Stimulated activated CD4-positive, alpha-beta T cell treated with anti-CD3 and anti-CD28 coated beads, Interleukin-1b, Interleukin-23, amount 100 ng/mL, for 24 hours (primary cell): ENCODE measurements at places on chromosomes 12 and 14.

GRCh38 chr14:68208626-68209317 lies 389.2 kb downstream of the RAD51B start:
- no peak for DNase-seq

GRCh38 chr14:50003213-50004021 lies 110.5 kb downstream of the ARF6 start:
- DNase-seq, result peak; percentile 49

DNA sequence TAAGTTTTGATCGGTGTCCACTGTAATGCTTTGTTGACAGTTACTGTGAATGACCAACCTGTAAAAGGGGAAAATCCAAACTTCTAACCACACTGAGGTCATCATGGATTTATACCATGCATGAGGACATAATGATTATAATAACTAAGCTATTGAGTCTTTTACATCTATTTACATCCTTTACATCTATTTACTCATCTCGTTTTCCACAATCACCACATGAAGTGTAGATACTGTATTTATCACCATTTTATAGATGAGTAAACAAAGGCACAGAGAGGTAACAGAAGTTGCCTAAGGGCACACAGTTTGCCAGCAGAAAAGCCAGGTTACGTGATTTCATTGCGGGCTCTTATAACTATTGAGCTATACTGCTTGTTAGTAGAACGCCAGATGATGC lies 27.9 kb upstream of the EID3 start:
- DNase-seq, result no peak

- DNase-seq, result no peak
Observed at GRCh38 chr14:68941820-68942219, 37.3 kb downstream of the ACTN1 start.

GRCh38 chr14:68391311-68392014 lies 401.4 kb downstream of the ZFP36L1 start:
- no peak for DNase-seq

DNA sequence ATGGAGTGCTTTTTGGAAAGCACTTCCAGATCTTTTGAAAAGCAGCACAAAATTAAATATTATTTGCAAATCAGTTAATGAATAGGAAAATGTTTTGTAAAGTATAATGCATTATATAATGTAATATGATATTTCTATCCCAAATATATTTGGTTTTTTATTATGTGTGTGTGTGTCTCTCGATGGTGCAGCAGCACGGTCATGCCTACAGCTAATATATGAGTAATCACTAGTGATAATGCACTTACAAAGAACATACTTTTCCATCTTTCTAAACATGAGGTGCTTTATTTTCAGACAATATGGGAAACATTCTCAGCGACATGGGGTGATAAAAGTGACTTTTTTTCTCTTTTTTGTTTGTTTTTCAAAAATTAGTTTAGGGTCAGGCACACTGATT lies 1.3 kb upstream of the EEA1 start:
- DNase-seq, result no peak

DNA sequence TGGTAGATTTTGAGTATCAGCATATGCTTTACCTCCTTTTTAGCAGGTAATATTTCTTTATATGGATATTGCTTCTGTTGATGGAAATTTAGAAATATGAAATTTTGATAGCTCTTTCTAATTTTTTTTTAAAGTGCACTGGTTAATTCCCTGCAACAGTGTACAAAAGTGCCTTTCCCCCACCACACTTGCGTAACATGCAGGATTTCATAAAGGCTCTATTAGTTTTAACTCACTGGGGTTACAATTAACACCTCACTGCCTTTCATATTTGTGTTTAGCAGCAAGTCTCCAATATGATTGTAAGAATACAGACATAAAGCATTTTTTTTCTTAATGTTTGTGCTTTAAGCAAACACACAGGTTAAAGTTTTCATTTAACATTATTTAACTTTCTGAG lies 25.6 kb downstream of the MNAT1 start:
- DNase-seq, result no peak

- no peak for DNase-seq
Observed at GRCh38 chr14:72217135-72217534, 284.9 kb downstream of the RGS6 start.

- no peak for DNase-seq
Observed at GRCh38 chr12:98612696-98613334, 19.3 kb downstream of the SLC25A3 start.

DNA sequence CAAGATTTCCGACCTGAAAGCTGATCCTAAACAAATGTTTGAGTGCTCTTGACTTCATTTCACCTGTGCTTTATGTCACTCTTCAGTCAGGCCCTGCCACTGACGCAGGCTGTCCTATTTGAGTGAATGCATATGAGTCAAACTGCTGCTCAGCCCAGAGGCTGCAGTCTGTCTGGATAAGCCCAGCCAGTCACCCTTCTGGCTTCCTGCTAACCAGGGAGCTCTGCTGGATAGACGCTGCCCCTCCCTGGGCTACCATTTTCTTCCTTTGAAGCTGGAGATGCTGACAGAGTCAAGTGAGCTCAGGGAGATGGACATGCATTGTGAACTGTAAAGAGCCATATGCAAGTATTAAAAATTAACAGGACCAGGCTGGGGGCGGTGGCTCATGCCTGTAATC lies 5.1 kb upstream of the TUNAR start:
- DNase-seq, result no peak

GRCh38 chr12:40144023-40144422 lies 38.1 kb upstream of the SLC2A13 start:
- DNase-seq, result no peak

DNA sequence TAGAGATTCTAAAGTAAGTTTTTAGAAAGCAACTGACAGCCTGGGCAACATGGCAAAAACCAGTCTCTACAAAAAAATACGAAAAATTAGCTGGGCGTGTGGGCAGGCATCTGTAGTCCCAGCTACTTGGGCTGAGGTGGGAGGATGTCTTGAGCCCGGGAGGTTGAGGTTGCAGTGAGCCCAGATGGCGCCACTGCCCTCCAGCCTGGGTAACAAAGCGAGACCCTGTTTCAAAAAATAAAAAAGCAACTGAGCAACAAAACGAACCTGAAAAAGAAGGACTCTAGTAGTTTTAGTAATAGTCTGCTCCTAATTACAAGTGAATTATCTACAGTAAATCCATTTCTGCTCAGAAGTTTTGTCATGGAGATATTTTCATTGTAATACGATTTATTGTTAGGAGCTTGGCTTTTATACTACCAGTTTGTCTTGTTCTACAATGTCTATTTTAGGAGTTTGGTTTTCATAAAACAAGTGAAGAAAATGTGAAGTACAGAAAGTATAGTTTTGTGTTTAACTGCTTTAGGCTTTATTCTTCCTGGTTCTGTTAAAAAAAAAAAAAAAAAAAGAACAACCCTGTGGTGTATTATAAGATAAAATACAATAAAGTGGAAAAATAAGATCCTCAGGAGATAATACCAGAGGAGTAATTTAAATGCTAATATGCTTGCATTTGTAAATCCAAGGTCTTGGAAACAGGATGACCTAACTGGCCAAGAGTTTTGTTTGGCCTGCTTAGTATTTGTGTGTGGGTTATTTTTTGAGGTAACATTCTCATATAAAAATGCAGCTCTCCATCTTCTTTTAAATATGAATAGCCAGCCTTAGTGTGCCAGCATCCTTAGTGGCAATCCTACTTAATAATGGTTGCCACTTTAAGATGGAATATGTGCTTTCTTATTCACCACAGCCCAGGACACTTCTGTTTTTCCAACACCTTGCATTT lies 2.8 kb downstream of the TMX1 start:
- no peak for DNase-seq

- DNase-seq, result no peak
Observed at GRCh38 chr12:45310627-45310968, 94.7 kb downstream of the ANO6 start.

DNA sequence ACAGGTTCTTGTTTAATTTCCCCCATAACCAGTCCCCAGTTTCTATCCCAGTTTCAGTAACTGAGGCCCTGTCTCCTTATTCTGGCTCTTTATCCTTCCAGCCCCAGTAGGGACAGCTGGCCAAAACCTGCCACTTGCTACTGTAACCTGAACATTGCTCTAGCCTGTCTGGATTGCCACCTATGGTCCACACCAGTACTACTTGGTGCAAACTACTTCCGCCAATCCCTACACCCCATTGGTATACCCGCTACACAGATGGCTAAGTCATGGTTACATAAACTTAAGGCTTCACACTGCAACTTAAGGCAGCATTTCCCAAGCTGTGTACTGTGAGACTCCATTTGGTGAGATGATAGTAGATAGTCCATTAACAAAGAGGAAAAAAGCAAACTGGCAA lies 20.3 kb upstream of the C12orf76 start:
- DNase-seq, result no peak

- no peak for DNase-seq
Observed at GRCh38 chr12:84455598-84455997, 457.0 kb downstream of the SLC6A15 start.

DNA sequence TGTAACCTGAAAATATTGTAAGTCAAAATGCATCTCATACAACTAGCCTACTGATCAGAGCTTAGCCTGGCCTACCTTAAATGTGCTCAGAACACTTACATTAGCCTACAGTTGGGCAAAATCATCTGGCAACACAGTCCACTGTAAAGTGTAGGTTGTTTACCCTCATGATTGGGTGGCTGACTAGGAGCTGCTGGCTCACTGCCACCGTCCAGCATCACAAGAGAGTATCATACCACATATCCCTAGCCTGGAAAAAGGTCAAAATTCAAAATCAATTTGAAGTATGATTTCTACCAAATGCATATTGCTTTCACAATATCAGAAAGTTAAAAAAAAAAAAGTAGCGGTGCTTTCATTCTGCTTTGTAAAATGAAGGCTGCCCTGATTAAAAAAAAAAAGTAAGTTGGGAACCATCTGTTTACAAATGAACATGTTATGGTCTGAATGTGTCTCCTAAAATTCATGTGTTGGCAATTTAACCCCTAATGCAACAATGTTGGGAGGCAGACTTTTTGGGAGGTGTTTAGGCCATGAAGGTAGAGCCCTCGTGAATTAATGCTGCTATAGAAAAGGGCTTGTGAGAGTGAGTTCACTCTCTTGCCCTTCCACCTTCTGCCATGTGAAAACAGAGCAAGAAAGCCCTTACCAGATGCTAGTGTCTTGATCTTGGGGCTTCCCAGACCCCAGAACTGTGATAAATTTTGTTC lies 211.8 kb downstream of the PPM1H start:
- no peak for DNase-seq

DNA sequence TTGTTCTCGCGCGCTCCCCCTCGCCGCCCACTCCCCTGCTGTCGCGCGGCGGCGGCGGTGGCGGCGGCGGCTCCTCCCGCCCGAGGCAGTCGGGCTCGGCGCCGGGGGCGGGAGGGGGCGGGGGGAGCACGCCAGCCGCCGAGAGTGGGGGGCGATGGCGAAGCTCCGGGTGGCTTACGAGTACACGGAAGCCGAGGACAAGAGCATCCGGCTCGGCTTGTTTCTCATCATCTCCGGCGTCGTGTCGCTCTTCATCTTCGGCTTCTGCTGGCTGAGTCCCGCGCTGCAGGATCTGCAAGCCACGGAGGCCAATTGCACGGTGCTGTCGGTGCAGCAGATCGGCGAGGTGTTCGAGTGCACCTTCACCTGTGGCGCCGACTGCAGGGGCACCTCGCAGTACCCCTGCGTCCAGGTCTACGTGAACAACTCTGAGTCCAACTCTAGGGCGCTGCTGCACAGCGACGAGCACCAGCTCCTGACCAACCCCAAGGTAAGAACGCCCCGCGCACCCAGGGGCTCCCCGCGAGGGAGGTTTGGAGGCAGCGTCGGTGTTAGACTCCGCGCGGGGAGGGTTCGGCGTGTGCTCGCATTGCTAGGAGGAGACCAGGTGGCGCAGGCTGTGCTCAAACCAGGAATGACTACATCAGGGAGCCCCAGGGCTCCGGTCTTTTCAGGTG lies 629 bp downstream of the KCNMB4 start:
- peak; percentile 23 for DNase-seq

- no peak for DNase-seq
Observed at GRCh38 chr14:89332031-89332430, 85.0 kb downstream of the FOXN3 start.

GRCh38 chr14:65345266-65345665 lies 67.3 kb upstream of the FUT8 start:
- DNase-seq, result no peak

DNA sequence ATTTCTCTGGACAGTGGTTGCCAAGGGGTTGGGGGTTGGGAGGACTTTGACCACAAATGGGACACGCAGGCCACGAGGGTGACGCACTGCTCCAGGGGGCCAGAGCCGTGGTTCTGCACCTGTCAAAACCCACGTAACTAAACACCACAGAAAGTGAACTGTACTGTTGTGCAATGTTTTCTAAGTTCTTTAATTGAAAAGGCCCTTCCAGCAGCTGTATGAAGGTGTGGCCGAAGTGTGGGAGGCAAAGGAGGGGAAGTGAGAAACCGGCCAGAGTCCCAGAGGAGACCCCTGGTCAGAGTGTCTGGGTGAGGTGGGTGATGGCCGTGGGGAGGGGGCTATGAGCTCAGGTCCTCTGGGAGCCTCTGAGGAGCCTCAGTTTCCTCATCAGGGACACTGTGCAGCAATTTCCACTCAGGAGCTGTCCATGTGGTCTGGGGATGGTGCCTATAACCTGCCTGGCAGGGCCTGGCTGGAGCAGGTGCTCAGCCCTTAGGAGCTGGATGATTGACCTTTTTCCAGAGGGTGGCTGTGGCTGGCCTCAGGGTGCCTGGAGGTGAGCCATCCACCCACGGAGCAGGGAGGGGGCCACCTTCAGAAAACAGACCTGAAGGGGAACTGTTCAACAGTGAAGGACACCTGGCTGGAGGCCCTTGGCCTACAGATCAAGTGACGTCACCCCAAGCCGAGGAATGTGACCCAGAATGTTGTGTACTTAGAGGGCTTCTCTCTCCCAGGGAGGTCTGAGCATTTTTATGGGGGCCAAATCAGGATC lies 9.8 kb upstream of the BDKRB2 start:
- DNase-seq, result no peak

DNA sequence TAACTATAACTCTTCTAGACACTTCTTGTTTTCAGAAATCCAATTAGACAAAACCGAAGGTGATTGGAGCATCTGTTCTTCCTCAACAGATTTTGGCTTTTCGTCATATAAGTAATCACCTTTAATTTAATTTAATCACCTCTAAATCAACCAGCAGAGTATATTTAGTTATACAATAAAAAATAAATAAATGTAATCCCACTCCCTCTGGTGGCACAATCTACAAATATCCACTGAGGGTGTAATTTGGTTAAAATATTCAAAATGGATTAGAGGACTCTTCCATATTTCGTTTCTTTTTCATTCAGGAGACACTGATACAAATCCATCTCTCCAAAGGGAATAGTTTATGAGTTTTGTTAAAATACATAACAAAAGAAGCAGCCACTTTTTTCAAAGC lies 18.3 kb upstream of the SLC35F4 start:
- DNase-seq, result no peak

DNA sequence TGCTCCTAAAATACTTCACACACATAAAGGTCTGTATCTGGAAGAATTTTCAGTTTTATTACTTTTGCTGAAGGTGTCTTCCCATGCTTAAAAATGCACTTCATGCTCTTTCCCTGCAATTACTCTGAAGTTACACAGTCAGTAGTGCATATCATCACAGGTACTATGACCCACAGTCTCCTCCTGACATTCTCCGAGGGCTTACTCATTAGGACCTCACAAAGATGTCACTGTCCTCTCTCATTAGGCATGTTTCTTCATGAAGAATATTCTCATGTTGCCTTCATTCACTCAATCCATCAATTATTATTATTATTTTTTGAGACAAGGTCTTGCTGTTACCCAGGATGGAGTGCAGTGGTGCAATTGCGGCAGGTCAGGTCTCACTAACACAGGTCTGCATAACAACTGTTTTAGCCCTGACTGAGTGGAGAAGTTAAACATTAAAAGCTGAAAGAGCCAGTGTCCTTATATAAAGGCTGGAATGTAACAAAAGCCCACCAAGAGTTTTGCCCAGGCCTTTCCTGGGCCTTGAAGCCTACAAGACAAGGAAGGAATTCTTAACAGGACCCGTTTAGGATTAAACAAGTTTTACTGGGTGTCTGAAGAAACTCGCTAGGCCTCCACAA lies 119.5 kb upstream of the WSCD2 start:
- no peak for DNase-seq
